ENCODE measurements at places on chromosomes 13 and 19. TPM values are rescaled to one million over a fixed set of nuclear protein-coding genes. Genes with fewer than 3 reads are reported as not detected.
A peak's percentile ranks its signal among the peaks of the same experiment; 100 is the strongest.

The ZNF653 gene
- polyA plus RNA-seq, result 3.3 TPM

The GPR12 gene
- polyA plus RNA-seq, result not detected

The MUC16 gene
- not detected for polyA plus RNA-seq

The ATP1A3 gene
- 1.8 TPM for polyA plus RNA-seq

The CEACAM4 gene
- polyA plus RNA-seq, result 0.61 TPM

GRCh38 chr19:16193466-16193865 lies 4.2 kb upstream of the AP1M1 start:
- peaks cover 5% of the 10 kb centered on the region for H3K36me3 ChIP-seq
- H3K27me3 ChIP-seq, result peaks cover 8% of the 10 kb centered on the region
- no peak overlapping the region for H3K27ac ChIP-seq
- no peak for DNase-seq
- H3K4me1 ChIP-seq, result peaks cover 16% of the 10 kb centered on the region
- H3K4me3 ChIP-seq, result no peak overlapping the region

The LENG9 gene
- not detected for polyA plus RNA-seq

The AP1M1 gene
- polyA plus RNA-seq, result 173 TPM

GRCh38 chr19:40398417-40399131 lies 8.6 kb upstream of the HIPK4 start:
- no peak overlapping the region for H3K27ac ChIP-seq
- no peak for DNase-seq
- peaks cover 18% of the 10 kb centered on the region for H3K4me1 ChIP-seq
- H3K27me3 ChIP-seq, result peaks cover 2% of the 10 kb centered on the region
- H3K36me3 ChIP-seq, result peaks cover 13% of the 10 kb centered on the region
- H3K4me3 ChIP-seq, result no peak overlapping the region

GRCh38 chr19:44623080-44623479 lies 9.7 kb downstream of the IGSF23 start:
- H3K27ac ChIP-seq, result no peak overlapping the region
- no peak overlapping the region for H3K4me3 ChIP-seq
- H3K36me3 ChIP-seq, result no peaks in the 10 kb centered on the region
- H3K27me3 ChIP-seq, result peaks cover 1% of the 10 kb centered on the region
- DNase-seq, result no peak
- no peaks in the 10 kb centered on the region for H3K4me1 ChIP-seq

The DENND1C gene
- 120 TPM for polyA plus RNA-seq

GRCh38 chr13:38998739-38999138 lies 8.1 kb upstream of the STOML3 start:
- H3K27me3 ChIP-seq, result no peaks in the 10 kb centered on the region
- DNase-seq, result no peak
- no peaks in the 10 kb centered on the region for H3K4me1 ChIP-seq
- H3K4me3 ChIP-seq, result no peak overlapping the region
- no peak overlapping the region for H3K27ac ChIP-seq

DNA sequence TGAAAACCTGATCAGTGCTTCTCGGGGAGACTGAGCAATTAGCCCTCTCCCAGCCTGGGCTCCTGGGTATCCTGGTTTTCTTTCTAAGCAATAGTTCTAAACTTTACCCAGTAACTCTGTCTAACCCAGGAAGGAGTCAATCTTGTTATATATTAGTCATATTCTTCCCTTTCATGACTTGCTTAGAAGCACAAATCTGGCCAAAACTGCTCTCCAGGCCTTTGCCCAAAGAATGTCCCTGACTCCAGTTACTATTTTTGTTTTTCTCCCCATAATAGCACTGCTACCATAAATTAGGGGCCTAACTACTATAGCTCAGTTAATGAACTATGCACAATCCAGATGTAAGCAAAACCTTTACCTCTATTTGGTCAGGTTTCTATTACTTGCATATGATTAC lies 355.8 kb upstream of the HTR2A start:
- no peak overlapping the region for H3K4me3 ChIP-seq
- H3K27ac ChIP-seq, result no peak overlapping the region
- no peaks in the 10 kb centered on the region for H3K4me1 ChIP-seq
- DNase-seq, result no peak
- no peaks in the 10 kb centered on the region for H3K27me3 ChIP-seq
- no peaks in the 10 kb centered on the region for H3K36me3 ChIP-seq

- H3K27ac ChIP-seq, result no peak overlapping the region
- H3K36me3 ChIP-seq, result no peaks in the 10 kb centered on the region
- H3K4me3 ChIP-seq, result no peak overlapping the region
- peaks cover 6% of the 10 kb centered on the region for H3K4me1 ChIP-seq
- no peak for DNase-seq
- peaks cover 7% of the 10 kb centered on the region for H3K27me3 ChIP-seq
These were observed 67.3 kb downstream of the TRPM4 start for GRCh38 chr19:49224879-49225278.

DNA sequence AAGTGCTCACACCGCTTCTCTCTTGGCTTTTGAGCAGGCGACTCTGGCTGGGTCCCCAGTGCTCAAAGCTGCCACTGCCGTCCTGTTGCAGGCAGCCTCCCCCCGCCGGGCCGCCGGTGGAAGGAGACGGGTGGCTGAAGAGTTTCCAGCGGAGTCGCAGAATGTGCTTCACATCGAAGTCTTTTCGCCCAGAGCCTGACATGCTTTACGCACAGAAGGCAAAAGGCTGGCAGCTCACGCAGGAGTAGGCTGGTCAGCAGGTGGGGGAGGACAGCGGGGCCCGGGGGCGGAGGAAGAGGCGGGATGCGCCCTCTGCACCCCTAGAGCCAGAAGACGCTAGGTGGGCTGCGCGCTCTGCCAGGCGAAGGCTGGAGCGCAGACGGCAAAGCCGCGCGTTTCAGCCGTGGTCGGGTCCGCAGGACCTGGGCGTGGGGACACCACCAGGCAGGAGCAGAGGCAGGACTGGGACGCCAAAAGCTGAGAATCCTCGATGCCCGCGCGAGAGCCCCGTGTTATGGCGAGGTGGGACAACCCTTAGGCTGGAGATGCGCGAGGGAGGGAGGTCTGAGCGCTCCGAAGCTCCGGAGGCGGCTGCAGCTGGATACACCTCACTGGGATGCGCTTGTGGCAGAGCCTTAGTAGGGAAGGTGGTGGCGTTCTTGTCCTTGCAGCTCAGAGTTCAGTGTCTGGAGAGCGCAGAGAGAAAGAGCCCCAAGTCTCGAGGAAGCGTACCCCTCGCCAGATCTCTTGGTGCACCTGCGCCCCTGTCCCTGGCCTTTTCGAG lies at the start of gene ATXN8OS:
ATXN8OS (plus strand) TSS at position 329 of the 784 bp plus-strand sequence.
- H3K4me3 ChIP-seq, result no peak within 1 kb of the TSS
- H3K27me3 ChIP-seq, result no peaks in the 10 kb centered on the region
- H3K27ac ChIP-seq, result no peak within 1 kb of the TSS
- DNase-seq, result no peak
- H3K4me1 ChIP-seq, result no peaks in the 10 kb centered on the region

- no peaks in the 10 kb centered on the region for H3K36me3 ChIP-seq
- H3K4me1 ChIP-seq, result no peaks in the 10 kb centered on the region
- H3K27me3 ChIP-seq, result peaks cover 2% of the 10 kb centered on the region
- no peak for DNase-seq
- no peak overlapping the region for H3K27ac ChIP-seq
These were observed 252.7 kb downstream of the KCNRG start for GRCh38 chr13:50267917-50268316.

DNA sequence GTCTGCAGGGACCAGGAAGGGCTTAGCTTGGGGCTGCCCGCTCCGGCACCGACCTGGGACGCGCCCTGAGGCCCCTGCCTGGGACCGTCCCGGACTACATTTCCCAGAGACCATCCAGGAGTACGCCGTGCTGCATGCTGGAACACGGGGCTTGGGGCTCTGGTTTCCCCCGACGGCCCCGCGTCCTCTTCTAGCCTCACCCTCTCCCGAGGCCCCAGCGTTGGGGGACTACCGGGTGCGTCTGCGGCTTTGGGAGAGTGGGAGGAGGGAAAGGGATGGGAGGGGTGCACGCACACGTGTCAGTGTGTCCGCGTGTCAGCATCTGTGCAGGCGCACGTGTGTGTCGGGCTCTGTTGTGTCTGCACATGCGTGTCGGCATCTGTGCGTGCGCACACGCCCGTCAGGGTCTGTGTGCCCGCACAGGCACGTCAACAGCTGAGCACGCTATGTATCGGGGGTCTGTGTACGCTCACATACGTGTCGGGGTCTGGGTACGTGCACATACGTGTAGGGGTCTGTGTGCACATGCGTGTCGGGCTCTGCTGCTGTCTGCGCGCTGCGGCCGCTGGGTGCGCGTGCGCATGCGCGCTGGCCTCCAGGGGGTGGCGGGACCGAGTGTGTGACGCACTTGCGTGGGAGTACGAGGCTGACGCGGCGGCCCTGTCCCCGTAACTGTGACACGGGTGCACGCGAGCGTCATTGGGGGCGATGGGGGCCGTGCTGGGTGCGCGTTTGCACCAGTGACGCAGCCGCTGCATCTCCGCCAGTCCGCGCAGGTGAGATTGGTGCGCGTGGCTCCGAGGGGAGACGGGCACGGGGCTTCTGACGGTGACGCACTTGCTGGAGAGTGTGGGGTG lies at the start of gene ZNF331:
ZNF331 (plus strand) TSS at position 625 of the 857 bp plus-strand sequence. CDS start 31,232 bp downstream, outside the sequence.
- peak; percentile 93 for DNase-seq
- peak within 1 kb of the TSS; percentile 98 for H3K27ac ChIP-seq
- peaks cover 19% of the 10 kb centered on the region for H3K4me1 ChIP-seq

GRCh38 chr13:93698016-93698613 lies 471.5 kb downstream of the GPC6 start:
- no peak overlapping the region for H3K4me3 ChIP-seq
- H3K4me1 ChIP-seq, result no peaks in the 10 kb centered on the region
- no peaks in the 10 kb centered on the region for H3K36me3 ChIP-seq

- H3K27me3 ChIP-seq, result no peaks in the 10 kb centered on the region
- H3K4me3 ChIP-seq, result no peak overlapping the region
- H3K4me1 ChIP-seq, result no peaks in the 10 kb centered on the region
- H3K27ac ChIP-seq, result no peak overlapping the region
- no peaks in the 10 kb centered on the region for H3K36me3 ChIP-seq
These were observed 227.8 kb upstream of the MIR17HG start for GRCh38 chr13:91119643-91120042.

DNA sequence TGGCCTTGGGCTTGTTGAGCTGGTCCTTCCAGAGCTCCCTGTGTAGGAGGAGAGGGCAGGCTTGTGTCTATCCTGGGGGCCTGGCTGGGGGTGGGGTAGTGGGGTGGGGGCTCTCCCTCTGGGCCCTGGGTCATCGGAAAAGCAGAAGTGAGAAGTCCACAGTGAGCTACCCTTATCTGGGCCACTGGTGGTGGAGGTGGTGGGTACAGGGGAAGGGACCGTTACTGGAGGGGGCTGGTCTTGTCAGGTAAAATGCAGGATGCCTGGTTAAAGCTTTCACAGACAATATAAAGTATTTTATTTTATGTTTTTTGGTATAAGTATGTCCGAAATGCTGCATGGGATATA lies 342 bp upstream of the SIGLEC10 start:
- no peak overlapping the region for H3K4me3 ChIP-seq
- peaks cover 16% of the 10 kb centered on the region for H3K36me3 ChIP-seq

GRCh38 chr13:53775807-53776206 lies 747.2 kb downstream of the OLFM4 start:
- no peak overlapping the region for H3K27ac ChIP-seq
- peaks cover 2% of the 10 kb centered on the region for H3K27me3 ChIP-seq

DNA sequence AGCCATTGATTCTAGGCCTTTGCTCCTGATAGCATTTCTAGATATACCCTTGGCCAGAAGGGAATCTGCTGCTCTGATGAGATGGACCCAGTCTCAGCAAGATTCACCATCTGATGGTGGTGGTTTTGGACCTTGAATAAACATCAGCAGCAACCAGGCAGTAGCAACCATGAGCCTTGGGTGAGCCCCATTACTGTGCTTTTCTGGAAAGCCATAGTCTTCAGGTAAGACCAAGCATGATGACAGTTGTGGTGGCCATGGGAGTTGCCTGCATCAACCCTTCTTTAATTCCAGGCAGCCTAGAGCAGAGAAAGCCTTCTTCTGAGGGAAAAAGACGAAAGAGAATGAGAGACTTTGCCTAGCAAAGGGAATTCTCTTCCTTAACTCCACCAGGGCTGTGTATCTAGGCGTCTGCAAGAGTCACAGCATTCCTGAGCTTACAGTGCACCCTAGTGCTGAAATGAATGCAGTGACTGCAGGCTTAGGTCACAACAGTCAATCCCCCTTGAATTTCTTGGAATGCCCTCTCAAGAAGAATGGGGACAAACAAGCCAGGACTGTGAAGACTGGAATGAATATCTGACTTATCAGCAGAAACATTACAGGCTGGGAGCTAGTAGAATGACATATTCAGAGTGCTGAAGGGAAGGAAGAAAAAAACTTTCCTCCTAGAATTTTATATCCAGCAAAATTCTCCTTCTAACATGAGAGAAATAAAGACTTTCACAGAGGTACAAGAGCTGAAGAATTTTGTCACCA lies 942.4 kb upstream of the PCDH20 start:
- H3K36me3 ChIP-seq, result no peaks in the 10 kb centered on the region
- H3K4me1 ChIP-seq, result no peaks in the 10 kb centered on the region
- no peak for DNase-seq
- H3K27ac ChIP-seq, result no peak overlapping the region
- no peaks in the 10 kb centered on the region for H3K27me3 ChIP-seq
- no peak overlapping the region for H3K4me3 ChIP-seq

The ERICH4 gene
- not detected for polyA plus RNA-seq

The C19orf38 gene
- polyA plus RNA-seq, result 5.6 TPM

GRCh38 chr13:98504029-98504351 lies 72.9 kb downstream of the STK24 start:
- DNase-seq, result no peak
- H3K27me3 ChIP-seq, result peaks cover 11% of the 10 kb centered on the region

GRCh38 chr13:32989942-32990341 lies 26.3 kb upstream of the KL start:
- no peaks in the 10 kb centered on the region for H3K36me3 ChIP-seq
- no peak for DNase-seq
- no peak overlapping the region for H3K4me3 ChIP-seq

Measured in immature natural killer cell (primary cell).